Colonic mucosa (tissue), 4 donors: ENCODE measurements at places on chromosomes 6 and 20.

DNA sequence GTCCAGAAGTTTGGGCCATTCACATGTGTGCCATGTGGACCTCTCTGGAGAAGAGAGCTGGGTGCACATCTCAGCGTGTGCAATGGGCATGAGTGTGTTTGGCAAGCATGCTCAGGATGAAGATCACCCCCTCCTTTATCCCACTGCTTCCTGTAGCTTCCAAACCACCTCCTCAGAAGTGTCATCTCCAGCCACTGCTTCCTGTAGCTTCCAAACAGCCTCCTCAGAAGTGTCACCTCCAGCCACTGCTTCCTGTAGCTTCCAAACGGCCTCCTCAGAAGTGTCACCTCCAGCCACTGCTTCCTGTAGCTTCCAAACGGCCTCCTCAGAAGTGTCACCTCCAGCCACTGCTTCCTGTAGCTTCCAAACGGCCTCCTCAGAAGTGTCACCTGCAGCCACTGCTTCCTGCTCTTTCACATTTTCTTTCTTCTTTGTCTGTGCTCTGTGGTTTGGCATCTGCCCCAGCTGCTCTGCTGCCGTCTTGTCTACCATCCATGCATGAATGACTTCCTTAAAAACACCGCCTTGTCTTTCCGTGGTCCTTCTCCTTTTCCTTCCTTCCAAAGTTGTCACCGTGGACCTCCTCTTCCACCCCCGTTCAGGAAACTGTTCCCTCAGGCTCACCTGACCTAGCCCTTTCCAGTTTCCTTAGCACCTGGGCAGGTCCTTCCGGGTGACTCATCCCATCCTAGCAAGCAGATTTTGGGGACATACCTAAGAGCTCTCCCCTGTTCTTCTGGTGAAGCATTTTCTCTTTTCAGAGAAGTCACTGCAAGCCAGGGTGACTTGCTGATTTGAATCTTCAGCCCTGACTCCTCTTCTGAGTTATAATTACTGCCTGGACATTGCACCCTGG, 43.5 kb upstream of the TIAM2 start:
- no peaks in the 10 kb centered on the region for H3K4me1 ChIP-seq
- H3K27ac ChIP-seq = no peak overlapping the region
- no peaks in the 10 kb centered on the region for H3K27me3 ChIP-seq
- DNase-seq = no peak

DNA sequence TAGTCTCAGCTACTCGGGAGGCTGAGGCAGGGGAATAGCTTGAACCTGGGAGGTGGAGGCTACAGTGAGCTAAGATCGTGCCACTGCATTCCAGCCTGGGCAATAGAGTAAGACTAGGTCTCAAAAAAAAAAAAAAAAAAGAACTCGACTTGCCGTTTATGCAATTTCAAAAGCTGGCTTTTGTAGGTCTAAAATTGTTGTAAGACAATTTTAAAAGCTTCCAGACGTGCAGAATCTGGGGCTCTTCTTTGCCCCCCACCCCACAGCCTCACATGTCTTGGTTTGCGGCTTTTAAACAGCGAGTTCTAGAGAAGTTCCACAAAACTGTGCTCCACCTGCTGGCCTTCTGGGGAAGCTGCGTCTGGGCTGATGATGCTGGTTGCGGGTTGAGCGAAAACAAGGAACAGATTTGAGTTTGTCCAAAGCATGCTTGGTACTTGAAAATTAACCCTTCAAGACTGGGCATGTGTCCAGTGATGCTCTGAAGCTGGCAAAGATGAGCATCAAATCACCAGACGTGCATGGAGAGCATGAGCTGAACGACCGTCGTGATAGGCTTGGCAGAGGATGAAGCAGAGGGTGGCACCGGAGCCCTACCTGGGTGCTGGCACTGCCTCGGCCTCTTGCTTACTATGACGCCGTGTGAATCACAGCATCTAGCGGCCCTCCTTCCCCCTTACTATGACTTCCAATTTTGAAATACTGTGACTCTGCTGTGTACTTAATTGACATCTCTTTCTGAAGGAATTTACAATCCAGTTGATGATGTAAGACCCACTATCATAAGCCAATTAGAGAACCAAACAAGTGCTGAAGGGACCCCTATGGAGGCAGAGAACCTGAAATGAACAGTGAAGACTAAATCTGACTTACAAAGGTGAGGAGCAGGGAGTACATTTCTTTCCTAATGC, 171.4 kb downstream of the GMPR start:
- H3K27ac ChIP-seq = no peak overlapping the region
- no peak overlapping the region for H3K4me3 ChIP-seq
- peak; percentile 69 for DNase-seq
- no peaks in the 10 kb centered on the region for H3K27me3 ChIP-seq

DNA sequence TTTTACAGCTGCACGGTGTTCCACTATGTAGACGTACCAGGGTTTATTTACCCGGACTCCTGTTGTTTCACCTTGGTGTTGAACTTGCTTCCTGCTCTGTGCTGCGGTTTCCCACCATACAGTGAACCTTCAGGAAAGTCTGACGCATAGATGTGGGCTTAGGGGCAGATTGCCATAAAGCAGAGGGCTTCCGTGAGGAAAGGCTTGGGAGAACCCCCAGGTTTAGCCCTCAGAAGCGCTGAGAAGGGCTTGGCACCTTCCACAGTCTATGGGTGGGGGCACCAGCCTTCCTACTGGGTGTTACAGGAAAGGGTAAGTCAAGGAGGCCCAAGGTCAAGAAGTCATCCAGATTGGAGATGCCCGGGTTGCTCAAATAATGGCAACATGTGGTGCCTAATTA, 19.2 kb upstream of the MRPS18A start:
- peaks cover 7% of the 10 kb centered on the region for H3K4me1 ChIP-seq
- H3K27me3 ChIP-seq = no peaks in the 10 kb centered on the region
- no peak overlapping the region for H3K27ac ChIP-seq
- H3K4me3 ChIP-seq = no peak overlapping the region
- DNase-seq = no peak

GRCh38 chr20:35093267-35093884, 769 bp upstream of the TRPC4AP start:
- H3K27ac ChIP-seq = peak overlapping the region; percentile 87
- no peaks in the 10 kb centered on the region for H3K36me3 ChIP-seq
- DNase-seq = no peak
- no peaks in the 10 kb centered on the region for H3K27me3 ChIP-seq
- peak overlapping the region; percentile 72 for H3K4me3 ChIP-seq

GRCh38 chr20:63826753-63827152, 4.3 kb downstream of the ZBTB46 start:
- H3K27ac ChIP-seq = no peak overlapping the region
- H3K27me3 ChIP-seq = peaks cover 16% of the 10 kb centered on the region

- H3K27ac ChIP-seq = no peak overlapping the region
- no peak overlapping the region for H3K4me3 ChIP-seq
- no peak for DNase-seq
Measured at GRCh38 chr20:516799-517198, 26.8 kb downstream of the CSNK2A1 start.

DNA sequence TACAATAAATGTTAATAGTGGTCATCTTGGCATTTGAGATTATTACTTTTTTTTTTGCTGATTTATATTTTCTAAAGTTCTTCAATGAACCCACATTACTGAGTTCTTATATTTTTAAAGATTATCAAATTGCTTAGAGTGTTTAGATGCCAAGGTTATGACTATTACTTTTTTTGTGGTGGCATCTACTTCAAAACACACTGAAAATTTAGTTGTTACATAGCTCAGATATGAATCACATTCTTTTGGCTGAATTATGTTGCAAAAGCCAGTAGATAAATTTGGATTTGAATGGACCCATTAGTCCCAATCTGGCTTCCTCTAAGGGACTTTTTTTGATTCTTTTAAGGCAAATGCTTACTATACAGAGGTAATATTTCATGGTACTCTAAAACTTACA, 8.9 kb downstream of the UTRN start:
- H3K27ac ChIP-seq = no peak overlapping the region
- no peak overlapping the region for H3K4me3 ChIP-seq
- H3K36me3 ChIP-seq = no peaks in the 10 kb centered on the region
- no peaks in the 10 kb centered on the region for H3K4me1 ChIP-seq

GRCh38 chr6:100753421-100753820, 127.7 kb downstream of the ASCC3 start:
- H3K36me3 ChIP-seq = no peaks in the 10 kb centered on the region
- DNase-seq = no peak
- no peaks in the 10 kb centered on the region for H3K4me1 ChIP-seq

- no peaks in the 10 kb centered on the region for H3K4me1 ChIP-seq
- H3K27me3 ChIP-seq = no peaks in the 10 kb centered on the region
- H3K4me3 ChIP-seq = no peak overlapping the region
- DNase-seq = no peak
- H3K27ac ChIP-seq = peak overlapping the region; percentile 82
Measured at GRCh38 chr6:56694002-56694401, 51.3 kb upstream of the DST start.

GRCh38 chr20:25353747-25354705, 36.6 kb downstream of the ABHD12 start:
- H3K36me3 ChIP-seq = no peaks in the 10 kb centered on the region
- no peak overlapping the region for H3K4me3 ChIP-seq
- H3K4me1 ChIP-seq = peaks cover 5% of the 10 kb centered on the region
- DNase-seq = no peak

DNA sequence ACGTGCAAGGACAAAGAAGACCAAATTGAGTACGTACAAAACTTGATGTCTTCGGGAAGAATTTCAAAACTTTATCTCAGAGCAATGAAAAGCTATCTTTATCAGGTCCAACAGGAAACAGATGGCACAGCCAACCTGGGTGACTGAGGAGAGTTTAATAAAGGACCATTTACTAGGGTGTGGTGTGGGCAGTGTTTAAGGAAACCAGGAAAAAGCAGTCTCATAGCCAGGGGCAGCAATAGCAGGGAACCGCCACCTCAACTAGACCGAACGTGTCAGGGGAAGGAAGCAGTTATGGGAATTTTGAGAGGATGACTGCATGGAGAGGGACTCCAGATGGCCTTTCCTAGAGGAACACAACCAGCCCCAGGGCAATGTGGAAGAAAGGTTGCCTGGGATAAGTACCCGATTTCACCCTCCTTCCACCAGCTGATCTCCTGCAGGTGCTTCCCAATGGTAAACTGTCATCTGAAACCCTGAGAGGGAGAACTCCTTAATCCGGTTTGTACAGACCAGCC, 15.2 kb upstream of the TAAR5 start:
- no peak overlapping the region for H3K27ac ChIP-seq
- no peak for DNase-seq
- no peaks in the 10 kb centered on the region for H3K36me3 ChIP-seq
